ENCODE measurements at places on chromosomes 1 and 21. TPM values are rescaled to one million over a fixed set of nuclear protein-coding genes. Genes with fewer than 3 reads are reported as not detected.
A peak's percentile ranks its signal among the peaks of the same experiment; 100 is the strongest.

FCER1A gene
- total RNA-seq, result not detected

NR0B2 gene
- total RNA-seq, result not detected

IFI44 gene
- 13.5 TPM for total RNA-seq

APCS gene
- not detected for total RNA-seq

GRCh38 chr1:211017075-211017718 lies 116.8 kb downstream of the KCNH1 start:
- no peaks in the 10 kb centered on the region for H3K4me1 ChIP-seq
- no peak overlapping the region for H3K4me3 ChIP-seq
- no peak overlapping the region for H3K27ac ChIP-seq
- H3K27me3 ChIP-seq, result peaks cover 13% of the 10 kb centered on the region
- H3K36me3 ChIP-seq, result no peaks in the 10 kb centered on the region

DNA sequence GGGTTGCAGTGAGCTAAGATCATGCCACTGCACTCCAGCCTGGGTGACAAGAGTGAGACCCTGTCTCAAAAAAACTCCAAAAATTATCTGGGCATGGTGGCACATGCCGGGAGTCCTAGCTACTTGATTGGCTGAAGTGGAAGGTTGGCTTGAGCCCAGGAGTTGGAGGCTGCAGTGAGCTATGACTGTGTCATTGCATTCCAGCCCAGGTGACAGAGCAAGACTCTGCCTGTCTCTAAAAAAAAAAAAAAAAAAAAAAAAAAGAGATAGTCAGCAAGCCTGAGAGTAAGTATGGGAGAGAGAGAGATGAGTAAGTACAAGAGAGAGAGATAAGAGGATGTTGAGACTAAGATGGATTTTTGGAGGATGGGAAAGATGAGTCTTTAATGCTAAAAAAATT lies 180.8 kb upstream of the CACYBP start:
- no peak overlapping the region for H3K27ac ChIP-seq
- no peak overlapping the region for H3K4me3 ChIP-seq
- peaks cover 20% of the 10 kb centered on the region for H3K4me1 ChIP-seq
- no peaks in the 10 kb centered on the region for H3K27me3 ChIP-seq
- no peaks in the 10 kb centered on the region for H3K36me3 ChIP-seq
- no peak for DNase-seq

DNA sequence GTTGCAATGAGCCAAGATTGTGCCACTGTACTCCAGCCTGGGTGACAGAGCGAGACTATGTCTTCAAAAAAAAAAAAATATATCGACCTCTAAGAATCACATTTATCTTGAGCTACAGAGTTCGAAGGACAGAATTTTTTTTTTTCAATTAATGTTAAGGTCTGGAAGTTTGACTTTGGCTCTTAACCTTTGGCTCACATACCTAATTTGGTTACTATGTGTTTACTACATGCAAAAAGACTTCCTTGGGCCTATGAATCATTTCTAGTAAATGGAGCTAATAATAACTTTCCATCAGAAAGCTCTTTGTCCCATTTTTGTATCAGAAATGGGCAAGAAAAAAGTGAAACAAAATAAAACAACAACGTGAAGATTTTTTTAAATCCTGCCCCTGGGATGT lies 351.2 kb downstream of the SMYD3 start:
- DNase-seq, result no peak
- no peak overlapping the region for H3K4me3 ChIP-seq
- H3K36me3 ChIP-seq, result no peaks in the 10 kb centered on the region
- no peaks in the 10 kb centered on the region for H3K27me3 ChIP-seq

GRCh38 chr1:224356685-224357625 lies at the start of gene CNIH4:
TSS of gene CNIH4 (plus strand) at chr1:224356879. CDS start at chr1:224356925, 46 bp downstream.
- H3K4me1 ChIP-seq, result peaks cover 33% of the 10 kb centered on the region
- H3K4me3 ChIP-seq, result peak within 1 kb of the TSS; percentile 99
- peaks cover 6% of the 10 kb centered on the region for H3K36me3 ChIP-seq
- no peaks in the 10 kb centered on the region for H3K27me3 ChIP-seq

DNA sequence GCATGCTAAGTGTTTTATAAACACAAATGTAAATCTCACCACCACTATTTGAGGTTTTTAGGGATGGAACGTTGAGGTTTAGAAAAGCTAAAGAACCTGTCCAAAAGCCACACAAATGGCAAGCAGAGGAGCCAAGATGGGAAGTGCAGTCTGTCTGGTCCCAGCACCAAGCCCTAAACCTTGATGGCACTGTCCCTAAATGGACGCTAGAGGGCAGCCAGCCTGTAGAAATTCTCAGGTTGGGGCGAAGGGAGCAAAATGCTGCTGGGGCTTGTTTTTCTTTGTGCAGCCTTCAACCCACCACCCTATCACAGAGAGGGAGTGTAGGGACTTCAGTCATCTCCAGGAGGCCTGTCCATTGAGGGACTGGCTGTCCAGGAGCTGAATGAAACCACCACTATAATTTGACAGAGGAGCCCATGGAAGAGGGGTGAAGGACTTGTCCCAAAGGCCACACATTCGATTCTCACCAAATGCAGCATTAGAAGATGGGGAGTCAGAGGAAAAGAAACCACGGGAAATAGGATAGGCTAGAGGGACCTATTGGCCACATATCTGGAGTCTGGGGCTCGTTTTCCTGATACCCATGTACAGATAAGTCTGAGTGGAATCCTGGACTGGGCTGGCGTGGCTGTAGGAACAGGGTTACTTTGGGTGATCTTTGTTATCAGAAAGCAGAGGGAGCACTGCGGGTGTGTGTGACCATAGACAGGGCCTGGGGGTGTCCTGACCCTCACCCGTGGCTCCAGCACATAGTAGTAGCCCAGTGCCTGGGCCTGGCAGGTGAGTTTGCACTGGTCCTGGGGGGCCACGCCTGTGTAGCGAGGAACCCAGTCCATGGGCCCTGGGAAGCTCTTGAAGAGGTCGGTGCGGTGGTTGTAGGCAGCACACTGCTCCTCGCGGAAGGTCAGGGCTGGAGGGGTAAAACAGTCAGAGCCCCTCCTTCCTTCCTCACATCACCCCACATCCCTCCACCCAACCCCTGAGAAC lies 6.1 kb downstream of the ADAMTS4 start:
- no peaks in the 10 kb centered on the region for H3K27me3 ChIP-seq
- H3K36me3 ChIP-seq, result no peaks in the 10 kb centered on the region
- peak overlapping the region; percentile 82 for H3K27ac ChIP-seq
- no peak overlapping the region for H3K4me3 ChIP-seq
- H3K4me1 ChIP-seq, result peaks cover 33% of the 10 kb centered on the region

- no peaks in the 10 kb centered on the region for H3K36me3 ChIP-seq
- H3K4me3 ChIP-seq, result no peak overlapping the region
- H3K27ac ChIP-seq, result no peak overlapping the region
- peaks cover 30% of the 10 kb centered on the region for H3K4me1 ChIP-seq
- DNase-seq, result no peak
- H3K27me3 ChIP-seq, result peaks cover 9% of the 10 kb centered on the region
Observed at GRCh38 chr1:33866281-33866680, 2.4 kb downstream of the HMGB4 start.

DNA sequence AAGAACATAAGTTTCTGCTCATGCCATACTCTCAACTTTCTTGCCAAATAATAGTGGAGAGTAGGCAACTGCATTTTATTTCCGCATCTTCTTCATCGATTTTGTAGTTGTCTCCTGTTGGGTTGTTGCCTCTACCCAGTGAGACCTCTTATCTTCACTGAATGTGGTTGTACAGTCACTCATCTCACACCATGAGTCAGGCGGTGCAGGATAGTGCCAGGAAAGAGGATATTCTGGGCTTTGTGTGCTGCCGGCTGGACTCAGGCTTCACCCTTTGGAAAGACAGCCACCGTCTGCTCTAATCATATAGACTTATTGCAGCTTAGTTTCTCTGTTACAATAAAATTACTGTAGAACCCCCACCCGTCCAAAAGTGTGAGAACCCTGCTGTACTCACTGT lies 154.3 kb upstream of the USP24 start:
- no peaks in the 10 kb centered on the region for H3K4me1 ChIP-seq
- no peak for DNase-seq
- peaks cover 10% of the 10 kb centered on the region for H3K27me3 ChIP-seq
- H3K36me3 ChIP-seq, result no peaks in the 10 kb centered on the region
- no peak overlapping the region for H3K4me3 ChIP-seq

DNA sequence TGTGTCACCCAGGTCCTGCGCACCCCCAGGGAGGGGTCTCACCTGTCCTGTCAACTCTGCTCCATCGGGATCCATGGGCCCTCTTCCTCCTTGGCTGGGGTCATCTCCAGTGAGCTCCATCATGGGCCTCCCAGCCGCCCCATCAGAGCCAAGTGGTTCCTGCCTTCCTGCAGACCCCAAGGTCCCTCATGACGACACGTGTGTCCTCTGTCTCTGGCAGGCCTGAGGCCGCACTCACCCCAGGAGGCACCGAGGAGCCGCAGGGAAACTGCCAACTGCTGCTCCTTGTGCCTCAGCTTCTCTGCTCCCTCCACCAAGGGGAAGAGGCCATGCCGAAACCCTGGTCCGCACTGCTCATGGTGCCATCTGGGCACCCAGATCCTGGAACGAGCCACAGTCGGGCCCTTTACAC lies 46.8 kb downstream of the COL18A1 start:
- peaks cover 5% of the 10 kb centered on the region for H3K4me1 ChIP-seq
- no peak overlapping the region for H3K4me3 ChIP-seq
- no peak for DNase-seq
- H3K36me3 ChIP-seq, result no peaks in the 10 kb centered on the region
- peaks cover 13% of the 10 kb centered on the region for H3K27me3 ChIP-seq

Data from natural killer cell treated with Interleukin-12 subunit alpha and Interleukin-12 subunit beta and Interleukin-15 and Interleukin-18, amount 100 ng/mL, for 72 hours (primary cell).